GM13976 (cell line): ENCODE measurements at places on chromosomes 3 and 15.

DNA sequence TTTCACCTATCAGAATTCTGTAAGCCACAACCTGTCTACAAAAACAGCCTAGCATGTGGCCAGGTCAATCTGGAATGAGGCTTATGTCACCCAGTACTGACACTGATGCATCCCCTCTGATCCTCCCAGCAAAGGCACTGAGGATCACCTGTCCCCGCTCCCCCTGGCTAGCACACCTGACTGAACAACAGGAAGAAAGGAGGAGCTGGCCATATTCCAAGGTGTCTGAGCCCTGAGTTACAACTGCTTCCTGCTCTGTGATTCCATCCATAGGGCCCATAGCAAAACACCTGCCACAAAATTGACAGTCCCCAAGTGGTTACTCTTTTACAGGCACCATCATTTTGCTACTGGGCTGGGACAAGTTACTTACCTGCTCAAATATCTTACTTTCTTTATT lies 555.5 kb upstream of the CFAP20DC start:
- no peak for DNase-seq

DNA sequence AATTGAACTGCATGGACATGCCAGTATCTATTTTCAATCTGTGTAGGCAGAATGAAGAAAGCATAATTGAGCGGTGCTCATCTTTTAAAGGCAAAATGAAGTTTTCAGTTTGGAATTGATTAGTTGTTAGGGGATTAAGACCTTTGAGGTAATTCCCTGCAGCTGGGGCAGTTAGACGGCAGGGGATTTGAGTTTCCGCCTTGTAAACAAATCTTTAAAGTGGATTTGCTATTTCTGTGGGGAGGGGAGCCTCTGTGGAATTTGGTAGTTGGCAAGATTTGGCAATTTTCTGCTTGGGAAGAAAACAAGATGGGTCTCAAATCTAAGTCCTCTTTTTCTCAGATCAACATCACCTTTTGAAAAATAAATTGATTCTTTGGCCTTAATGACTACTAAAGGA lies 212.5 kb upstream of the CNTN6 start:
- DNase-seq, result no peak

- no peak for DNase-seq
Observed at GRCh38 chr3:115903843-115904242, 280.5 kb downstream of the GAP43 start.

DNA sequence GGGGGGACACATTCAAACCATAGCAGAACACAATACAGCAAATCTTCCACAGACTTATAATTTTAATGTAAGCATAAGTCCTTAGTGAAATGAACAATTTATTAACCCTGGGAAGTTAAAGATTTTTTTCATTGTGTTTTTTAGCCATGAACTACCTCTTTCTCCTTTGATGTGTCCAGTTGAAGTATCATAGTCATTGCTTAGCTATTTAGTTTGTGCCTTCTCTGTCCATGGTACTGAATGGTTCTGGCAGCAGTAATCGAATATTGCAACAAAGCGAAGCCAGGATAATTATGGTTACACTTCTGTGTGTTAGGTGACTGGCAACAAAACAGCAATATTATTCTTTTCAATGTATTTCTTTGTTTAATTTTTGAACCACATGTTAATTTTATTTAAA lies 403.0 kb upstream of the ONECUT1 start:
- DNase-seq, result peak; percentile 21

DNA sequence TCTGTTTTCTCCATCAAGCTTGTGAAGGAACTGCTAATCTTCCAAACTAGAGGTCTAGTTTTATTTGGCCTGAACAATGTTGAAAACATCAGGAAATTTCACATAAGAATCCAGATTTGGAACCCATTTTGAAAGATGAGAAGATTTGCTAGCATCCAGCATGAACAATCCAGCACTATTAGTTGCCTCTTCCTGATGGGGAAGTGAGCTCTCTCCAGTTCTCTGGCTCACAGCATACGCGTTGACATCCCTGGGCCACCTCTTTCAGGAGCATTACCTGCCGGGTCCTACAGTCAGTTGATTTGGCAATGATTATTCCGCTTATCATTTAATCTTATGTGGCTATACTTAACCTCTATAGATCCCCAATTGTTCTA lies 10.9 kb downstream of the GPR87 start:
- DNase-seq, result no peak

DNA sequence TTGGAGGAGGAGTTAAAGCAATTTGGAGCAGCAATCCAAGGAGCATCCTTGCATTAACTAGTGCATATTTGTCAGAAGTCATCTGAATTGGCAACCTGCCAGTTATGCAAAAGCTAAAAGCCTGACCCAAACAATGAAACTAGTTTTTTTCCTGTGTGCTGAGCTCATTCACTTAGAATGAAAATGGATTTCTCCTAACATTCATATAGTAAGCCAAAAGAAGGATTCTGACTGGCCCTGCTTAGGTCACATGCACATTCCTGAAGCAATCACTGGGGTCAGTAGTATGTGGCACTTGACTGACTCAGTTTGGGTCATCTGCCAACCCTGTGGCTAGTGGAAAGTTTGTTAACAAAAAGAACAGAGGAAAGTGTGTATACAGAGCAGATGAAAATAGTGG lies 30.5 kb downstream of the OXSM start:
- DNase-seq, result no peak

GRCh38 chr3:126126811-126127431 lies 43.0 kb upstream of the SLC41A3 start:
- no peak for DNase-seq

DNA sequence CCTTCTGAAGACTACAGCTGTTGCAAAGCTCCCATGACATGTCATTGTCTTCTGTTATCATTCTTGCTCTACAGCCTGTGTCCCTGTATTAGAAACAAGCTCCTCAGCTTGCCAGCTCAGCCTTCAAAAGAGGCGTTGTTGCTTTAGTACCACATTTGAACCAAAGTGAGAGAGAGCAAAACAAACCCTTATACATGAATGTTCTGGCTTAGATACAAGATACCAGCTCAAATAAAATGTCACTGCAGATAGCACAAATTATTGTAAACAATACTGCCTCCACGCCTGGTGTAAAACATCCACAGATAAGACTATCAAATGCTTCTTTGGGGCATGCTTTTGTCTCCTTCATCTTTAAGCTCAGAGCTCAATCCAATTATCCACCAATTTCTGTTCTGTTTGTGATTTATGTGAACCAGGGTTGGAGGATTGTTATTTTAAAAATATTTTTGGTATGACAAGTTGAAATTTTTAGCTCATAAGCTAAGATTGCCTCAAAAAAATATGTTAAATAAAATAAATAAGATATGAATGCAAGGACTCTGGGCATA lies 403.6 kb upstream of the CDIN1 start:
- no peak for DNase-seq

DNA sequence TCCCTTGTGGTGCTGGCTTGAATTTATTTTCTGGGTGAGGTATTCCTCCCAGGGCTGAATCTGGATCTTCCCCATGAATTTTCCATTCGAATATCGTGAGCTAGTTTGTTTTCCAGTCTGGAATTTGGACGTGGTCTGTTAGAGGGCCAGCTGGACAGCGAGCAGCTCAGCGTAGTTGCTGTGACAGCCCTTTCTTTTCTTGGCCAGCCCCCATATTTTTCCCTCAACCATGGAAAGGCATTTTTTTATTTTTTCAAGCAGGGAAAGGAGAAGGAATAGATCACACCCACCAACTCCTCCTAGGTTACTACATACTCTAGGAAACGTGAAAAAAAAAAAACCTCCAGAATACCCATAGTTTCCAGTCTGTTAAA lies 152.0 kb downstream of the KLHL25 start:
- DNase-seq, result no peak

DNA sequence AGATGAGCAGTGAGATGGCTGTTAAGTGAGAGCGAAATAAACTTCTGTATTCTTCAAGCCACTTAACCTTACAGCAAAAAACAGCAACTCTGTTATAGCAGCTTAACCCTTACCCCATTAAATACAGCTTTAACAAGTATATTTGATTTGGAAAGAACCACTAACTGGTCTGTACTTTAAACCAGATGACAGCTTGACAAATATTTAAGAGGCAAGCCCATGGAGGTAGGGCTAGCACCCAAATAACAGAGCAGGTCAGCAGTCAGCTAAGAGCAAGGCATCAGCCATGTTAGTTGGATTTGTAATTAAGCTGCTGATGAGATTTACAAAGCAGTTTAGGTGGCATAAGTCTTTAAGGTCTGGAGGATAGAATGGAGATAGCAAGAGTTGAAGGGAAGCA lies 3.5 kb downstream of the LZTFL1 start:
- no peak for DNase-seq

DNA sequence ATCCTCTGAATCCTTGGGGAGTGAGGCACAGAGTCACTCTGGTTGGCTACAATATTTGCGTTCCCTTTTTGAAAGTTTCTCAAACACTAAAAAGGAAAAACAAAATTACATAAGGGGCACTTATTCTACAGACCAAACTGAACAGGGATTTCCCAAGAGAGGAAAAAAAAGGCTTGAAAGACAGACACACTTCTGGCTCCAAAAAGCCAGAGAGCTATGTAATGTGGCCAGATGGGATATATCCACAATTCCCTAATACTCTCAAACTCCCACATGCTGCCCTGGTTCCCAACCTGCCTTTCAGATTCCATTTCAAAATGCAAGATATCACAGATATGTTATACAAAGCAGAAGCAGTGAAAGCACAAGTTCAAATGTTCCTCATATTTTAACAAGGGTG lies 1.6 kb downstream of the FRMD4B start:
- no peak for DNase-seq

DNA sequence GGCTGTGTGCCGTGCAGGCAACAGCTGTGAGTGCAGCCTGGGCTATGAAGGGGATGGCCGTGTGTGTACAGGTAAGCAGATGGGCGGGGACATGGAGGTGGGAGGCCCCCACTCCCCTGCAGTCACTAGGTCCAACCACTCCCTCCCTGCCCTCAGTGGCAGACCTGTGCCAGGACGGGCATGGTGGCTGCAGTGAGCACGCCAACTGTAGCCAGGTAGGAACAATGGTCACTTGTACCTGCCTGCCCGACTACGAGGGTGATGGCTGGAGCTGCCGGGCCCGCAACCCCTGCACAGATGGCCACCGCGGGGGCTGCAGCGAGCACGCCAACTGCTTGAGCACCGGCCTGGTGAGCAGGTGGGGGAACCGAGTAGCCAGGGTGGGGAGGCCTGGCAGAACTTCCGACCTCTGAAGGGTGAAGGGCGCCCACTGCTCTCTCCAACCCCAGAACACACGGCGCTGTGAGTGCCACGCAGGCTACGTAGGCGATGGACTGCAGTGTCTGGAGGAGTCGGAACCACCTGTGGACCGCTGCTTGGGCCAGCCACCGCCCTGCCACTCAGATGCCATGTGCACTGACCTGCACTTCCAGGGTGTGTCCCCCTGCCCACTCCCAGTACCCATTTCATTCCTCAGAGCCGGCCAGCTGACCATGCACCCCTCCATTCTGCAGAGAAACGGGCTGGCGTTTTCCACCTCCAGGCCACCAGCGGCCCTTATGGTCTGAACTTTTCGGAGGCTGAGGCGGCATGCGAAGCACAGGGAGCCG lies 11.6 kb downstream of the NT5DC2 start:
- no peak for DNase-seq

DNA sequence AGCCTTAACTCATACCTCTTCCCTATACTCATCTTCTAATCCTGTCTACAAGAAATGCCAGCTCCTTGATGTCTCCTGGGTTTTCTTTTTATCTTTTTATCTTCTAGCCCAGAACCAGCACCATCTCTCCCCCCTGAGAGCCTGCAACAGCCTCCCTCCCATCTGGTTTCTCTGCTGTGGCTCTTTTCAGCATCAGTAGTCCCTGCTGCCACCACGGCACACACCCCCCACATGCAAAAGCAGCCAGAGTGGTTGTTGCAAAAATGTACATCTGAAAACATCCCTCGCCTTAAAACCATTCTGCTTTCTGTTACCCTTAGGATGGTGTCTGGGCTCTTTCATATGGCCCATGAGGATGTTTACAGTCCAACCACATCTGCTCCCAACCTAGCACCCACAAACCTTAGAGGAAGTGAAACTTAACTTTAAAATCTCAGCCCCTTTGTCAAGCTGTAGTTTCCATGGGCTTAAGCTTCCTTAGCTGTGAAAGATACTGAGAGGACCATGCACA lies 775 bp downstream of the TTC21A start:
- peak; percentile 76 for DNase-seq

- DNase-seq, result no peak
Observed at GRCh38 chr3:171236265-171237008, 209.9 kb upstream of the SLC2A2 start.

DNA sequence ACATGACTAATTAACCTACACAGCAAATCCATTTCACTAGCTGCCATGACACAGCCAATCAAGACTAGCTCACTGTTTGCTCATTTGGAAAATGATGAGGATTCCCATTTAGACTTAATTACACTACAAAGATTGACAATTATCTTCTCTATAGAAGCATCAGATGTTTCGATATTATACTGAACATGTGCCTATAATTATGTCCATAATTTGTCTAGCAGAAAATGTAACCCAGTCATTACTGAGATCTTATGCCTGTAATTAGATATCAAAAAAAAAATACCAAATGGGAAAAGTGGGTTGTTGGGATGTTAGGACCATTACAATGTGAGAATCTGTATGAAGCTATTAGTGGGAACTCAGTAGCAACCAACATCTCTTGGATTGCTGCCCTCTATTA lies 344.2 kb upstream of the MCTP2 start:
- DNase-seq, result no peak

DNA sequence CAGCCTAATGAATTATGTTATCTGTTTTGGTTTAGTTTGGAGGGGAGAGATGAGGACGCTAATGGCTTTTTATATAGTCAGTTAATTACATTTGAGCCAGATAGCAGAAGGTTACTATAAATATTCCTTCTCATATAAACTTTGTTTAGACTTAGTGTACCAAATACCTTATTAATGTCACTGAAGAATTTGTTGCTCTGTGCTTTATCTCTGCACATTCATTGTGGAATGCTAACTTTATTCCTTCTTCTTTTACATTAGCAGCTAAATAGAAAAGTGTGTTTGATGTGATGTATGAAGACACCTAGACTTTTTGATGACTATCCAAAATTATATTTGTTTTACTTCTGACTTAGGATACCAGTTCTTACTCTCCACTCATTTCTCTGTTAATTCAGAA lies 105.2 kb downstream of the EPHA3 start:
- no peak for DNase-seq

DNA sequence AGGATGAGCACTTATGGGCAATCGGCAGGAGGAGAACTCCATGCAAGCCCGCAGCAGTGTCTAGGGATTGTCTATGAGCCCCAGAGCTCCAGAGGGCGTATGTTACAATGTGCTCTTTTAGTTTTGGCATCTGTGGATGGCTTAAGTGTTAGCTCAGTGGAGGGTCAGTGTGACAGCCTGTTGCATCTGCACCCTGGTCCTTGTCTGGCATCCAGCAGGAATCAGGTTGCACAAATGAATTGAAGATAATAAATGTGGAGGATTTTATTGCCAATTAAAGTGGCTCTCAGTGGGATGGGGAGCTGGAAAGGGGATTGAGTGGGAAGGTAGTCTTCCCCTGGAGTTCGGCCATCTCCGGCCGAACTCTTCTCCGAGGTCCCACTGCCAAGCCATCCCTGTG lies 11.8 kb upstream of the PRICKLE2 start:
- no peak for DNase-seq

- DNase-seq, result peak; percentile 35
Observed at GRCh38 chr3:167684388-167684993, 30.7 kb upstream of the WDR49 start.
